ENCODE measurements at places on chromosomes 5 and 9. TPM values are rescaled to one million over a fixed set of nuclear protein-coding genes. Genes with fewer than 3 reads are reported as not detected.

Gene CTSV
- not detected for total RNA-seq

Gene FOXI1
- not detected for total RNA-seq

Gene CACNA1B
- 0.41 TPM for total RNA-seq

Gene NTRK2
- total RNA-seq: 30.1 TPM

Gene C6
- 178 TPM for total RNA-seq

Gene WDR38
- not detected for total RNA-seq

Gene RASGRF2
- total RNA-seq: 3.5 TPM

Gene PAXX
- 27.4 TPM for total RNA-seq

Gene VLDLR
- 45.3 TPM for total RNA-seq

Gene CCL19
- not detected for total RNA-seq

Gene SLC34A3
- total RNA-seq: not detected

Gene KLF9
- total RNA-seq: 74.1 TPM

- DNase-seq: no peak
- no peak overlapping the region for H3K27ac ChIP-seq
- no peak overlapping the region for H3K4me3 ChIP-seq
- no peaks in the 10 kb centered on the region for H3K4me1 ChIP-seq
Measured at GRCh38 chr9:109186857-109187520, 19.9 kb upstream of the FRRS1L start.

- H3K4me3 ChIP-seq: no peak overlapping the region
- H3K36me3 ChIP-seq: no peaks in the 10 kb centered on the region
- no peak for DNase-seq
- no peak overlapping the region for H3K27ac ChIP-seq
- no peaks in the 10 kb centered on the region for H3K27me3 ChIP-seq
Measured at GRCh38 chr9:90033028-90033650, 428.3 kb downstream of the GADD45G start.

GRCh38 chr5:31410089-31410488, 121.8 kb downstream of the DROSHA start:
- no peak for DNase-seq
- no peak overlapping the region for H3K4me3 ChIP-seq
- H3K27ac ChIP-seq: no peak overlapping the region
- H3K36me3 ChIP-seq: peaks cover 14% of the 10 kb centered on the region
- no peaks in the 10 kb centered on the region for H3K27me3 ChIP-seq

GRCh38 chr9:113541019-113541900, 77.7 kb downstream of the RGS3 start:
- H3K4me3 ChIP-seq: no peak overlapping the region
- no peak for DNase-seq
- peaks cover 83% of the 10 kb centered on the region for H3K4me1 ChIP-seq
- H3K27ac ChIP-seq: peak overlapping the region; percentile 33
- no peaks in the 10 kb centered on the region for H3K27me3 ChIP-seq

- H3K4me1 ChIP-seq: no peaks in the 10 kb centered on the region
- no peak overlapping the region for H3K4me3 ChIP-seq
- no peak for DNase-seq
- no peak overlapping the region for H3K27ac ChIP-seq
Measured at GRCh38 chr5:73718762-73719161, 92.8 kb downstream of the ARHGEF28 start.

DNA sequence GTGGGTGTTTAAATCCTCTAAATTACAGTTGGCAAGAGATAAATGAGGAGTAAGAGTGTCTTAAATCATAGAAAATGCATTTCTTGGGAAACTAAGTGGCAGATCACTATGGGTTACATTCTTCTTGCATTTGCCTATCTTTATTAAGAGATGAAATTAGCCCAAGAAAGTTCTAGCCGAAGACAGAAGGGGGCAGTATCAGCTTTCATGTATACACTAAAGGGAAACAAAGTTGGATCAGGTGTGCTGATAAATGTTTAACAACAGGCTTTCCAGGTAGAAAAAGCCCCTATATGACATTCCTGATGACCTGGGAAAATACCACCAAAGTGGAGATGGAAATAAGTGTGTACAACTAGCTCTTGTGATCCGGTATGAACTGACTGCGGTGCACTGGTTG, 81.9 kb upstream of the TLR4 start:
- H3K4me1 ChIP-seq: no peaks in the 10 kb centered on the region
- no peak overlapping the region for H3K4me3 ChIP-seq
- no peak overlapping the region for H3K27ac ChIP-seq
- H3K36me3 ChIP-seq: no peaks in the 10 kb centered on the region

DNA sequence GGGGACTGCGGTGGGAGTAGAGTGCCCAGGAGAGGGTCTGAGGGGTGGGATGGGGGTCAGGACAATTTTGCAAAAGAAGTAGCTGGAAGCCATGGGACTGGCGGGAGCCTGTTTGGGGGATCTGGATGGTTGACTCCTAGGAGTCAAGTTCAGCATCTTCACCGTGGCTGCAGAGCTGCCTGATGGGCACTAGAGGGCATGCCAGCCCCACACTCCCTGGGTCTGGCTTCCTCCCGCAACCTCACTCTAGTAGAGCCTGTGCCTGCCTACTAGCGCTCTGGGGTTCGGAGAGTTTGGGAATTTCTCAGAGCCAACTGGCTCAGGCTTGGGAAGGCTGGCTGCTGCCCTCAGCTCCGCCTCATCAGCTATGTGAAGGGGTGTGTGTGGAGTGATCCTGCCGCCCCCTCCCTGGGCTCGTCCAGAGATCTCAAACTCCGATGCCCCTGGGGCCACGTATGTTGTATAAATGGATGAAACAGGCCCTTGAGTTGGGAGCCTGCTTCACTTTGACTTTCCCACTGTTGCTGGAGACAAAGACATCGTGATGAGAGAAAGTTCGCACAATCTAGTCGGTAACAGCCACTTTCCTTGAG, 10.8 kb downstream of the TSPAN17 start:
- no peaks in the 10 kb centered on the region for H3K27me3 ChIP-seq
- DNase-seq: peak; percentile 81
- peaks cover 12% of the 10 kb centered on the region for H3K4me1 ChIP-seq
- no peak overlapping the region for H3K4me3 ChIP-seq
- no peak overlapping the region for H3K27ac ChIP-seq
- H3K36me3 ChIP-seq: peaks cover 19% of the 10 kb centered on the region

GRCh38 chr5:102857076-102857818, 102.1 kb downstream of the PAM start:
- DNase-seq: peak; percentile 68
- peak overlapping the region; percentile 26 for H3K27ac ChIP-seq
- H3K4me3 ChIP-seq: no peak overlapping the region
- no peaks in the 10 kb centered on the region for H3K27me3 ChIP-seq
- H3K4me1 ChIP-seq: no peaks in the 10 kb centered on the region
- no peaks in the 10 kb centered on the region for H3K36me3 ChIP-seq

GRCh38 chr5:151132963-151133362, 24.6 kb downstream of the ANXA6 start:
- no peaks in the 10 kb centered on the region for H3K4me1 ChIP-seq
- H3K36me3 ChIP-seq: peaks cover 100% of the 10 kb centered on the region
- H3K4me3 ChIP-seq: no peak overlapping the region
- H3K27ac ChIP-seq: no peak overlapping the region

DNA sequence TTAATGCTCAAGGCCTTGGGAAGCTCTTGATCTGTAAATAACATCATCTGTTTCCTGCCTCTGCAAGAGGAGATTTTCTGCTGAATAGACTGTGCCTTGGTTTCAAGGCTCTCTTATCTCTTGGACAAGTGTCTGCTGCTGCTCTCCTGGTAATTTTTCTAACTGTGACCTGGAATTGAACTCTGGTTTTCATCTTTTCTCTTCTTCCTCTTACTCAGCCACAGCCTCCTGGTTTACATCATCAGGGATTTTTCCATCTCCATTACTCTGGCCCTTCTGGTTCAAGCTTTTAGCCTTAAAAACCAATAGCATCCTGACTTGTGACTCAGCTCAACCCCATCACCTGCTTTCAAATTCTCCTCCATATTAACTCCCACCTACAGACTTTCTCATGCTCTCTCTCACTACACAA, 49.6 kb upstream of the ITGA1 start:
- no peaks in the 10 kb centered on the region for H3K36me3 ChIP-seq
- no peak overlapping the region for H3K4me3 ChIP-seq
- H3K27me3 ChIP-seq: no peaks in the 10 kb centered on the region
- H3K4me1 ChIP-seq: peaks cover 1% of the 10 kb centered on the region
- no peak overlapping the region for H3K27ac ChIP-seq

GRCh38 chr5:50953290-50953689, 286.9 kb downstream of the PARP8 start:
- H3K27me3 ChIP-seq: no peaks in the 10 kb centered on the region
- H3K27ac ChIP-seq: no peak overlapping the region
- no peaks in the 10 kb centered on the region for H3K36me3 ChIP-seq
- no peak overlapping the region for H3K4me3 ChIP-seq
- H3K4me1 ChIP-seq: no peaks in the 10 kb centered on the region
- no peak for DNase-seq

GRCh38 chr5:160363660-160364395, 6.6 kb downstream of the C1QTNF2 start:
- no peaks in the 10 kb centered on the region for H3K27me3 ChIP-seq
- H3K4me1 ChIP-seq: peaks cover 43% of the 10 kb centered on the region
- H3K36me3 ChIP-seq: no peaks in the 10 kb centered on the region
- peak overlapping the region; percentile 67 for H3K27ac ChIP-seq
- no peak for DNase-seq
- H3K4me3 ChIP-seq: no peak overlapping the region

- no peak for DNase-seq
- no peaks in the 10 kb centered on the region for H3K4me1 ChIP-seq
- H3K36me3 ChIP-seq: no peaks in the 10 kb centered on the region
- no peak overlapping the region for H3K27ac ChIP-seq
- no peaks in the 10 kb centered on the region for H3K27me3 ChIP-seq
- no peak overlapping the region for H3K4me3 ChIP-seq
Measured at GRCh38 chr5:29811914-29812679, 1381.4 kb upstream of the CDH6 start.

DNA sequence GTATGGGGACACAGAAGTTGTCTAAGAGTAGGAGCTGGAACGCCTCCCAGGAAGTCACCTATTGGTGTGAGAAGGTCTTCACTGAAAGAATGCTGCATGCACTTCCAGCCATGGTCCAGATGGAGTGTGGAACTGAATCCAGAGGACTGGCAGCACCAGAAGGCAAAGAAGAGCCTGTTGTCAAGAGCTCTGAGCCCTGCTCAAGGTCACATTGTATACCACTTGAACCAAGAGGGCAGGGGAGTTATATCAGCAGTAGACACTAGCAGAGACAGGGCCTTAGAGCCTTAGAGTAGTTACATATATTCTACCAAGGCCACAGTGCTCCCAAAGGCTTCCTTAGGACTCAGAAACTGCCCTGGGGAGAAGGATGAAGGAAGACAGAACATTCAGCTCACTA, 130.8 kb upstream of the POC5 start:
- no peak for DNase-seq
- H3K4me3 ChIP-seq: no peak overlapping the region
- no peaks in the 10 kb centered on the region for H3K4me1 ChIP-seq
- no peak overlapping the region for H3K27ac ChIP-seq
- no peaks in the 10 kb centered on the region for H3K36me3 ChIP-seq

- no peak for DNase-seq
- H3K27me3 ChIP-seq: no peaks in the 10 kb centered on the region
- H3K4me3 ChIP-seq: no peak overlapping the region
- peaks cover 18% of the 10 kb centered on the region for H3K4me1 ChIP-seq
- H3K36me3 ChIP-seq: peaks cover 22% of the 10 kb centered on the region
- H3K27ac ChIP-seq: no peak overlapping the region
Measured at GRCh38 chr5:180340856-180341255, 12.3 kb downstream of the GFPT2 start.

- H3K27me3 ChIP-seq: no peaks in the 10 kb centered on the region
- no peaks in the 10 kb centered on the region for H3K36me3 ChIP-seq
- H3K27ac ChIP-seq: no peak overlapping the region
- H3K4me1 ChIP-seq: no peaks in the 10 kb centered on the region
Measured at GRCh38 chr9:128720841-128721486, 3.0 kb downstream of the ZDHHC12 start.

DNA sequence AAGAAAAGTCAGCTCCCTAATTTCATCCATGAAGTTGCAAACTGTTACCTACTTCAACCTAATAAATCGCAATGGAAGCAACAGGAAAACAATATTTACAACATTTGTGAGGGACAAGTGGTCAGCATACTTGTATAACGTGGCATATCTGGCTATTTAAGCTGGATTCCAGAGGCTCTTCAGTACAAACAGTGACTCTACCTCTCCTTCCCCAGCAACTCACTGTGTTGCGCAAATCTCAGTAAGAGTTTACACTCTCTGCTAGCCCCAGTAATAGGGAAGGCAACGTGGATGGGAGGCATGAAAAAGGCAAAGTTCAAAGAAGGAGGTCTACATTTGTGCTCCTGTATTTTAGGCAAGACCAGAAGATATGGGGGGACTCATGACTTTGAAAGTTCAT, 18.9 kb upstream of the SEMA5A start:
- H3K27ac ChIP-seq: no peak overlapping the region
- H3K4me1 ChIP-seq: no peaks in the 10 kb centered on the region
- DNase-seq: no peak
- H3K27me3 ChIP-seq: no peaks in the 10 kb centered on the region
- H3K36me3 ChIP-seq: no peaks in the 10 kb centered on the region

GRCh38 chr9:17185481-17186029, 50.7 kb downstream of the CNTLN start:
- no peaks in the 10 kb centered on the region for H3K36me3 ChIP-seq
- no peaks in the 10 kb centered on the region for H3K4me1 ChIP-seq
- H3K27me3 ChIP-seq: no peaks in the 10 kb centered on the region
- no peak overlapping the region for H3K4me3 ChIP-seq

DNA sequence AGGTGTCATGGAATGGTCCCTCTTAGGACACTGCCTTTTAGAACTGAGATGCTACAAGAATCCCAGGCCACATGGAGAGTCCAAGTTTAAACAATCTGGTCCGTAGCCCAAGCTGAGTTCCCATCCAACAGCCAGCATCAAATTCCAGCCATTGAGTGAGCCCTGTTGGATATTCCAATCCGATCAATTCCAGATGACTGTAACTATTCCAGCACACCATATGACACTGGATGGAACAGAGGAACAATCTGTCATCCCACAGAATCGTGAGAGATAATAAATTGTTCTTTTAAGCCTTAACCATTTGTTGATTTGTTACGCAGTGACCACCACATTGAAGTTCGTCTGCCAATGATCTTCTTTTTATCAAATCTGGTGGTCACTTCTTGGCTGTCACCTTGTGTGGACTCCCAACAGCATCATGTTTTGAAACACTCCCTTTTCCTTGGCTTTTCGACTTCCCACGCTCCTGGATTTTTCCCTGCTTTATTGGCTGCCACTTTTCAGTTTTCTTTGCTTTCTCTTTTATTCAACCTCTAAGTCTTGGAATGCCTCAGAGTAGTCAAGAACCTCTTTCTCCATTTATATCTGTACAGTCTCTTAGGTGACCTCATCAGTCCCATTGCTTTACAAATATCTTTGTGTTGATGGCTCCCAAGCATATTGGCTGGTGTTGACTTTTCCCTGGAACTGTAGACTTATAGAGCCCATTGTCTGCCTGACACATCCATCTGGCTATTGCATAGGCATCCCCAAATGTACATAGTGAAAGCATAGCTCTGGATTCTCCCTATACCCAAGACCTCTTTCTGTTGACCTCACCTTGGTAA, 46.1 kb downstream of the TNFSF15 start:
- H3K27ac ChIP-seq: no peak overlapping the region
- H3K4me3 ChIP-seq: no peak overlapping the region
- no peaks in the 10 kb centered on the region for H3K36me3 ChIP-seq
- H3K4me1 ChIP-seq: no peaks in the 10 kb centered on the region
